T-cell (primary cell): ENCODE measurements at places on chromosomes 2 and 18.

DNA sequence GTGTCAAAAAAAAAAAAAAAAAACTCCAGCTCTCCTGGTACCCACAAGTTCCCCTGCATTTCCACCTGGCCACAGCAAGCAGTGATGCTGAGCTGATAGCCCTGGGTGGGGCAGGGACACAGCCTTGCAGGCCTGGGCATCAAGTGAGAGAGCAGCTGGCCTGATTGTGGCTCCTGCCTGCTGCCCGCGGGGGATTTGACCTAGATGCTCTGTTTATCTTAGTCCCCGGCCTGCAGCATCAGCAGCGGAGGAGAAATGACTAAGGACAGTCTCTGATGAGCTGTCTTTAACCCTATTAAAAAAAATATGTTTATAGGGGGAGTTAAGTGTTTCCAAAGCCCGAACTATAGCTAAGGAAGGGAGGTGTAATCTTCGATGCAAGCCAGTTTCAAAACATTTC is 102.6 kb downstream of the MTCL1 start:
- no peak for DNase-seq

DNA sequence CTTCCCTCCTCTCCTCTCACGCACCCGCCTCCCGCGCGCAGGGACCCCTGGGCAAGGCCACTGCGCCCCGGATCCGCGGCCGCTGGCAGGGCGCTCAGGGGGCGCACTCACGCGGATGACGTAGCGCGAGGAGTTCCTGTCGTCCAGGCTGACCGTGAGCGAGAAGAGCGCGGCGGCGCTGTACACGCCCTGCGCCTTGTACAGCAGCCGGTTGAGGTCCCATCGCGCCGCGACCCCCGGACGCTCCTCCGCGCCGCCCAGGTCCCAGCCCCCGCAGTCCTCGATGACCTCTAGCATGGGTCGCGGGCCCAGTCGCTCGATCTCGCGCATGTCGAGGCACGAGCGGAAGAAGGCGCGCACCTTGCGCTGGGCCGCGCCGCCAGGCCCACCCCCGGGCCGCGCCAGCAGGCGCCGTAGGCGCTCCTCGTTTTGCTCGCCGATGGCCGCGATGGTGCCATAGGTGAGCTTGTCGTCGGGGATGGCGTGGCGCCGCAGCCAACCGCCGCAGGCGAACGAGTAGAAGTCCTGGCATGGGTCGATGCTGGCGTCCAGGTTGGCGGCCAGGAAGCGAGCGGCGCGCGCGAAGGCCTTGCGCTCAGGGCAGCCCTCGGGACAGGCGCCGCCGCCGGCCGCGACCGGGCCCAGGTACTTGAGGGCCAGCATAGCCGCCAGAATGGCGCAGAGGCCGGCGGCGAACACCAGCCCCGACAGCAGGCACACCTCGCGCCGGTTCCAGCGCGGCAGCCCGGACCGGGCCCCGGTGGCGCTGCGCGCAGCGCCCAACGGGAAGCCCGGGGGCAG is 1.7 kb downstream of the ECEL1 start:
- DNase-seq: no peak

DNA sequence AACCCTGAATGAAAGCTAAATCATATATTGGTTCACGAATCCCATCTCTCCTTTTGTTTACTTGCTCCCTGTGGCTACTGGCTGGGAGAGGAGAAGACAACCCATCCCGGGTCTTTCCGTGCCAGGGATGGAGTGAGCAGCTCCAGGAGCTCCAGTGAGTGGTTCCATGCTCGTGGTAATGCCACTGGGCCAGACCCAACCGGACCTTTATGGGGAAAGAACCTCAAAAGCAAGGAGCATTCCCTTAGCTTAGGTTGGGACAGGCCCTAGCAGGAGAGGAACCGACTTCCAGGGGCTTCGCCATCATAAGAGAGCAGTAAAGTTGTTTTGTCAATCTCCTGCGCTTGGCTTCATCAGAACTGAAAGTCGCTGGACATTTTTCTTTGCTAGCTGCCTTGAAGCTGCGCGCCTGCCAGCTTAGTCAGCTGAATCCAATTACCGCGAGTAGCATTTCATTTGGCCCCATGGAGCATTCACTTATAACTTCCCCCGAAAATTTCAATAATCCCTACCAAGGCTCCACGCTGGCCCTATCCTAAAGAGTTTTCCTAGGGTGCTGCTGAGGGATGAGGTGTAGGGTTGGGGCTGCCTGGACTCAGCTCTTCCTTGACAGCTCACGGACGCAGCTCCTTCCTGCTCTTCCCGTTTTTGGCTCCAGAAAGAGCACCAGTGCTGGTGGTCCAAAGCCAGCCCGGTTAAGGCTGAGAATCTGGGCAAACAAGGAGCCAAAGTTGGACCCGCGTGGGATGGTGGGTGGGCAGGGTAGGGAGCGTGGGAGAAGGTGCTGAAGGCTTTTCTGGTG is 4.9 kb downstream of the HOXD3 start:
- DNase-seq: no peak

DNA sequence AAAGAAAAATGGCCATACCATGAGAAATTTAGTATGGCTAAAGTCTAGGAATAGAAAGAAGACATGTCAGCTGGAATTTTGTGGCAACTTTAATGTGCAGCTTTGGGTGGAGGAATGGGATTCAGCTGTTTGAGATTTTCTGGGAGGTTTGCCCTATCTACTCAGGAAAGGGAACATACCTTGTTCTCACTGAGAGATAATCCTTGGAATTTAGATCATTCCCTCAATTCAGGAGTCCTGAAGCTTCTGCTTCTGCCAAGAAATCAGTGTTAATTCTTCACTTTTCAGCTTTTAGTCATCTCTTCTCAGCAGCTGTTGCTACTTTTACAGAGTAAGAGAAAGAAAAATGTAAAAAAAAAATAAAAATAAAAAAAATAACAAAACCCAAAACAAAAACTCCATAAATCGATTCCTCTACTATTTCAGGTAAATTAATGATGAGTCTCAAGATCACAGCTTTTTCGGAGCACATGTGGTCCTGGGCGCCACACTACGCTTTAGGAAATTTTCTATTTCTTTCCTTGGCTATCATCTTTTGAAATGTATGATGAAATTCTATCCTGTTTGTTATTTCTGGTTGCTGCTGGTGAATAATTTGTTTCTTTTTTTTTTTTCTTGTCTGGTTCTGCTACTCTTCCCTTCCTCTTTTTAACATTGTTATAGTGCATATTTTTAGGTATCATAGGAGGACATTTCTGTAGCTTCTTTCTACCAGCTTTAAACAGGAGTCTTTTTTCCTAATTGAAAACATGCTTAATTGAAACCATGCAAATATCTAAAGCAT is 18.9 kb upstream of the BAZ2B start:
- no peak for DNase-seq

DNA sequence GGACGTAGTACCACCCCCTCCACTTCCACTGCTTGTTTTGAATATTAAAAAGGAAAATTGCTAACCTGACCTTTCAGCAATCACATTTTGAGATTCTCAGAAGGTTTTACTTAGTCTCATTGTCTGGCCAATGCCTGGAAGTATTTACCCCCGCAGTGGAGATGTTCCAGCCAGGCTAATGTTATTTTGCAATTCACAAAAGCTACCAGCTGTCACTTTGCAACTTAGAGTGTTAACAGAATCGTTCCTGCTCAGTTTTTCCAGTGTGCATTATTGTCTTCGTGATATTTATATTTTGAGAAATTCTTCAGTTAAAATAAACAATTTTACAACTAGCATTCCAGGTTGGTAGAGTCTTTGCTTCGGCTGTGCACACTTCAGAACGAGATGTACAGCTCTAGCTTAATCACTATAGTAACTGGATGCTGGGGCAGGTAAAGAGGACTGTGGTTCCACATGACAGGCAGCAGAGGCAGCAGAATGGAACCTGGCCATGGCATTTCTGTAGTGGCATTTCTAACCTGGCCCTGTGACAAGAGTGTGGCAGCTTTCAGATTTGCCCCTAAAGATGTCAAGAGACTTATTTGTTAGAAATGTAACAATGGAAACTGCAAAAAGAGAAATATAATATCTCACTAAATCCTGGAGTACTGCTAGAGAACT is 85.1 kb downstream of the DTNA start:
- DNase-seq: no peak

DNA sequence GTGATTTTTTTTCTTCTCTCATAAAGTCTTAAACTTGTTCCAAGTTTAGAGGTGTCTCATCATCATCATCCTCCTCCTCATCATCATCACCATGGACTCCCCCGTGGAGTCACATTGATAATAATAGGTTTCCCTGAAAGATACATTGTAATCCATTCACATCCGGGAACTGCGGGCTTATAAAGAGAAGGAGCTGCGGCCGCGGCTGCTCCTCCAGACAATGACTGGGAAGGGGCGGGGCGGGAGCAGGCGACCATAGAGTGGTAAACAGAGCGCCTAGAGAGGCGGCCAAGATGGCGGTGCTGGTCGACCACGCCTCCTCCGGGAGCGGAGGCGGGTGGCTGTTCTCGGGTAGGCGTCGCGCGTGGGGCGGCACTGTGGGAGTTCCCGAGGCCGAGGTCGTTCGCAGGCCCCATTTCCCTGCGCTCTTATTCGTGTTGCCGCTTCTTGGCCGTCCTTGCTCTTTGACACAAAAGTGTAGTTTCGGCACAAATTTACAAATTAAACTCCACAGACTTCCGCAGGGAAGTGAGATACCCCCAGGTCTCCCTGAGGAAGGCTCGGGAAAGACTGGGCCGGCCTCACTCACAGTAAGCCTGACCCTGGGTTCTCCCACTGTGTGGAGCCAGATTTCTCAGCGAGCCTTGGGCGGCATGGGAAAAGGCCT is 1.8 kb upstream of the TCF4 start:
- peak; percentile 71 for DNase-seq

DNA sequence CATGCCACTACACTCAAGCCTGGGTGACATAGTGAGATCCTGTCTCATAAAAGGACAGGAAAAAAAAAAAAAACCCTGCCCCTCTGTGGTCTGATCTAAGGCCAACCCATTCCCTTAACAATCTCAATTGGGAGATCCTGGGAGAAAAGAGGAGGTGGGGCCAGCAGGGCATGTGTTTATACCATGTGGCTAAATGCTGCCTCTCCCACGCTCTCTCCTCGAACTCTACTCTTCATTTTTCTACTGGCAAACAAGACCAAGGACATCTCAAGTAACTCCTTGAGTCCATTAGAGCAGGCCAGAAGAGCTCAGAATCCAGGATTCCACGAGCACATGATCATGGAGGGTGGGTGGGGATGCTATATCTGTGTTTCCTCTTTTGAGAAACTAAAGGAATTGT is 16.7 kb upstream of the NEDD4L start:
- DNase-seq: no peak

DNA sequence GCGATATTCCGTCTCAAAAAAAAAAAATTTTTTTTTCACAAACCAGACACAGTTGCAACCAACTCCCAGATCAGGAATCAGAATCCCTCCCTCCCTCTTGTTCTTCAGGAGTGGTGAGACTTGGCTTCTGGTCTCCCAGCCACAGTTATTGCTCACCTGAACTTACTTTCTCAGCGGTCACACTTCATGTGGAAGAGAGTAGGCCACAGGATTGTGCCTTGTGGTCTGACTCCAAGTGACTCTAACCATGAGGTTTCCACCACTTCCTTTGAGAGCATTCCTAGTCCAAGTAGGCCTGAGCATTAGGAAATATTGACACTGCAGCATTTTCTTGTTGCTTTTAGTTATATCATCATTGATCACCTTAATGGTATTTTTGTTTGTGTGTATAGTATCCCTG is 12.1 kb downstream of the FMNL2 start:
- DNase-seq: no peak

GRCh38 chr18:49630246-49630699 is 68.4 kb downstream of the LIPG start:
- DNase-seq: no peak

- peak; percentile 67 for DNase-seq
Observed at GRCh38 chr2:100580367-100581276, 17.8 kb downstream of the PDCL3 start.

- no peak for DNase-seq
Observed at GRCh38 chr2:67612576-67613042, 215.5 kb downstream of the ETAA1 start.

- DNase-seq: no peak
Observed at GRCh38 chr2:165528691-165529090, 59.2 kb downstream of the CSRNP3 start.

GRCh38 chr2:168378960-168379669 is 77.0 kb upstream of the CERS6 start:
- peak; percentile 44 for DNase-seq

DNA sequence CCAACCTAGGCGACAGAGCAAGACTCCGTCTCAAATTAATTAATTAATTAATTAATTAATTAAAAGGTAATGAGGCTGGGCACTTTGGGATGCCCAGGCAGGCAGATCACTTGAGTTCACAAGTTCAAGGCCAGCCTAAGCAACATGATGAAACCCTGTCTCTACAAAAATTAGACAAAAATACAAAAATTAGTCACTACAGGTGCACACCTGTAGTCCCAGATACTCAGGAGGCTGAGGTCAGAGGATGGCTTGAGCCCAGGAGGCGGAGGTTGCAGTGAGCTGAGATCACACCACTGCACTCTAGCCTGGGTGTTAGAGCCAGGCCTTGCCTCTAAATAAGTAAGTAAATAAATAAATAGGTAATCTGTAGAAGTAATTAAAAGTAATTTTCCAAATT is 6.8 kb downstream of the SF3B1 start:
- DNase-seq: no peak

- DNase-seq: no peak
Observed at GRCh38 chr2:39094717-39095363, 26.0 kb downstream of the SOS1 start.

DNA sequence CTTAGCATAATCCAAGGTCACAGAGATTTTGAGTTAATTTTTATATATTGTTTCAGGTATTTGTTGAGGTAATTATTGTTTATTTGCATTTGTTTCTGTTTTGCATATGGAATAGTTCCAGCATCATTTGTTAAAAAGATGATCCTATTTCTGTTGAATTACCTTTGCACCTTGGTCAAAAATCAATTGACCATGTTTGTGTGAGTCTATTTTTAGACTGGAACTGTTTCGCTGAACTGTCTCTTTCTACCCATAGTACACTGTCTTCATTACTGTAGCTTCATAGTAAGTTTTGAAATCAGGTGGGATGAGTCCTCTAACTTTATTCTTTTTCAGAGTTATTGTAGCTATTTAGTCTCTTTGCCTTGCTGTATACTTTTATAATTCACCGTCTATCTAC is 28.9 kb upstream of the RAMP1 start:
- no peak for DNase-seq

GRCh38 chr18:45334191-45334590 is 281.1 kb upstream of the SLC14A2 start:
- DNase-seq: no peak

DNA sequence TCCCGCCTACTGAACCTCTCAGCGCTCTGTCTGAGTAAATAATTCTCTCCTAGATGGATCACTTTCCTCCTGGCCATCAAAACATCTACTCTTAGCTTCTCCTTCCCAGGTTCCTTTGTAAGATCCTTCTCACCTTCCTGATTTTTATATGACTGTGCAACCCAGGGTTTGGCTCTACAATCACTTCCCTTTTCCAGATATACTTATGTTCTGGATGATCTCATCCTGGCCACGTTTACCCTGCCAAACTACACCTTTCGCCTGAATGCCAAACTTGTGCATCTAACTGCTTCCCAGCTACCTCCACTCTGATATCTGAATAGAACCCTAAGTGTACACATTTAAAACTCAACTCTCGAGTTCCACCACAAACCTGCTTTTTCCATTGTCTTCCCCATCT is 290.5 kb upstream of the REV1 start:
- no peak for DNase-seq
